ENCODE measurements at places on chromosomes 3 and 15.

- H3K4me1 ChIP-seq = peaks cover 6% of the 10 kb centered on the region
- no peak overlapping the region for H3K27ac ChIP-seq
- H3K36me3 ChIP-seq = no peaks in the 10 kb centered on the region
- H3K4me3 ChIP-seq = no peak overlapping the region
- no peak for DNase-seq
Measured at GRCh38 chr15:67142092-67142766, 76.8 kb downstream of the SMAD3 start.

DNA sequence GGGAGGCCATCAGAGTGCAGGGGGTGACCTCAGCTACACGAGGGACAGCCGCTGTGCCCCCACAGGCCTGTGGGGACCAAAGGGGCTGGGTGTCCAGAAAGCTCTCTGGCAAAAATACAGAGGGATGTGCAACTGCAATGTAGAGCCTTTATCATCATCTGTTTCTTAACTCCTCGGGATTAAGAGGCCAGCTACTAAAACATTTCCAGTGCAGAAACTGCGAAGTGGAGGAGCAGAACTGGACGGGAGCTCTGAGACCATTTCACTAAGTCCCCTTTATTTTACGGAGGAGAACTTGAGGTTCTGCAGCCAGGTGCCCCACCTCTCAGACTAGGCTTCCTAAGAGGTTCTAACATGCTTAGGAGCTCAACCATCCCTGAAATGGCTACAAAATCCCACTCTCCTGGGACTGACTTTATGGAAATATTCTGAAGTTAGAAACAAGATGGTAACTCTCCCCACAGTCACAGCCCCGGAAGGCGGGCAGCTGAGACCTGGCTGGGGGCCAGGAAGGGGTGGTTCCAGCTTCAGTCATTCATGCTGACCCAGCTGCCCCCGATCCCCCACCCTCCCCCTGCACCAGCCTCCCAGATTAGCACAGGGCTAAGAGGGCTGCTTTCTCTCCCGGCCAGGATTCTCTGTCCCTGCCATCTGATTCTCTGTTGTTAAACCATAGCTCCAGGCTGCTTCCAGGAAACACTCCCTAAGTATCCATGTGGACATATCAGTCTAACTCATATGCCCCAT lies 40.3 kb downstream of the UMPS start:
- H3K27me3 ChIP-seq = no peaks in the 10 kb centered on the region
- H3K27ac ChIP-seq = peak overlapping the region; percentile 51
- peaks cover 28% of the 10 kb centered on the region for H3K4me1 ChIP-seq
- H3K36me3 ChIP-seq = peaks cover 57% of the 10 kb centered on the region
- no peak overlapping the region for H3K4me3 ChIP-seq
- no peak for DNase-seq

DNA sequence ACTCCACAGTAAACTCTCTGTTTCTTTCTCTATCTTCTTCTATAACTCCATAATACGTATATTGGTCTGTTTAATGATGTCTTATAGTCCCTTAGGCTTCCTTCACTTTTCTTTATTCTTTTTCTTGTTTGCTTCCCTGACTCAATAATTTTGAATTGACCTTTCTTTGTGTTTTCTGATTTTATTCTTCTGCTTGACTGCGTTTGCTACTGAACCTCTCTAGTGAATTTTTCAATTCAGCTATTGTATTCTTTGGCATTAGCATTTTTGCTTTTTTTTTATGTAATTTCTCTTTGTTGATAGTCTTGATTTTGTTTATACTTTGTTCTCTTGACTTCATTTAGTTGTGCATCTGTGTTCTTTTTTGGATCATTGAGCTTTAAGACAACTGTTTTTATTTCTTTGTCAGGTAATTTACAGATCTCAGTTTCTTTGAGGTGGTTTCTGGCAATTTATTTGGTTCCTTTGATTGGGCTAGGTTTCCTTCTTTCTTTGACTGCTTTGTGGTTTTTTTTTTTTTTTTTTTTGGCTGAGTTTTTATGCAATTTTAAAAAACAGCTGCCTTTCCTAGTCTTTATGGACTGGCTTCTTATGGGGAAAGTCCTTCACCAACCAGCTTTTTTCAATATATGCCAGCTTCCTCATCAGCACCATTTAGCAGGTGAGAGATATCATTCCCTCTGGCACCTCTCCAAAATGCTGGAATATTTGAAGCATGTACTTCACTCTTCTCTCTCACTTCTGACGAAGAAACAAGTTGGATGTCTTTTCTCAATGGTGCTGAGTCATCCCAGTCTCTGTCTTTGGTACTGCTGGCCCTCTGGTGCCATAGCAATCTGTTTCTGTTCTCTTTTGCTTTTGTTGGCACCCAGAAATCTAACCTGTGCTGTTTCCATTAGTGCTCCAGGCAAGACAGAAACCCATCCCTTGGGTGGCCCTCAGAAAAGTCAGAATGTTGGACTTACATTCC lies 17.6 kb downstream of the RSRC1 start:
- H3K27ac ChIP-seq = no peak overlapping the region
- peaks cover 36% of the 10 kb centered on the region for H3K36me3 ChIP-seq
- no peaks in the 10 kb centered on the region for H3K27me3 ChIP-seq
- no peaks in the 10 kb centered on the region for H3K4me1 ChIP-seq
- DNase-seq = no peak
- H3K4me3 ChIP-seq = no peak overlapping the region

DNA sequence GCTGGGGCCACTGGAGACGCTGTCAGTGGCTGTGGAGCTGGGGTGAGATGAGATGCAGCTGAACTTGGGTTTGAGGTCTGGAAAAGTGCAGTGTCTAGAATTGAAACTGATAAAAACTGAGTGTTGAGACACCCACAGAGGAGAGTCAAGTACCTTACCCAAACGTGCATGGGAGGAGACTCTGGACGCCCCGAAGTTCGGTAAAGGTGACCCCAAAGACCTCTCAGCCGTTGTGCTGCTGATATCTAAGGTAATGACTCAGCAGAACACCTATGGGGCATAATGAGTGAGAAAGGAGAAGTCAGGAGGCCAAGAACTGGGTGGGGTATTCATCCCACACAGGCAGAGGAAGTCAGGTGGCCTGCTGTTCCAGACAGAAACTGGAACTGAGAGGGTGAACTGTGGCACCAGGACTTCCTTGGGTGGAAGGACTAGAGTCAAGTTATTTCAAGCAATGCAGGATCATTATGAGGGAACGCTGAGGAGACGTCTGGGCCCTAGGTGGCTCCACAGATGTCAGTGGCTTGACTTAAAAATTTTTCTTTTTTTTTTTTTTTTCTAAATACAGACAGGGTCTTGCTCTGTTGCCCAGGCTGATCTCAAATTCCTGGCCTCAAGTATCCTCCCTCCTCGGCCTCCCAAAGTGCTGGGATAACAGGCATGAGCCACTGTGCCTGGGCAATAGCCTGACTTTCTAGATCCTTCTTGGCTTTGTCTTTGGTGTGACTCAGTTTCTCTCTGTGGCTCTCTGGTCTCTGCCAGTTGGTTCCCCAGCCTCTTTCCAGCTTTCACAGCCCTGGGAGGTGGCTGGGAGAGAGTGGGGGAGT lies 67.6 kb upstream of the GCNT3 start:
- H3K4me1 ChIP-seq = no peaks in the 10 kb centered on the region
- no peaks in the 10 kb centered on the region for H3K36me3 ChIP-seq
- no peak overlapping the region for H3K4me3 ChIP-seq
- DNase-seq = no peak

DNA sequence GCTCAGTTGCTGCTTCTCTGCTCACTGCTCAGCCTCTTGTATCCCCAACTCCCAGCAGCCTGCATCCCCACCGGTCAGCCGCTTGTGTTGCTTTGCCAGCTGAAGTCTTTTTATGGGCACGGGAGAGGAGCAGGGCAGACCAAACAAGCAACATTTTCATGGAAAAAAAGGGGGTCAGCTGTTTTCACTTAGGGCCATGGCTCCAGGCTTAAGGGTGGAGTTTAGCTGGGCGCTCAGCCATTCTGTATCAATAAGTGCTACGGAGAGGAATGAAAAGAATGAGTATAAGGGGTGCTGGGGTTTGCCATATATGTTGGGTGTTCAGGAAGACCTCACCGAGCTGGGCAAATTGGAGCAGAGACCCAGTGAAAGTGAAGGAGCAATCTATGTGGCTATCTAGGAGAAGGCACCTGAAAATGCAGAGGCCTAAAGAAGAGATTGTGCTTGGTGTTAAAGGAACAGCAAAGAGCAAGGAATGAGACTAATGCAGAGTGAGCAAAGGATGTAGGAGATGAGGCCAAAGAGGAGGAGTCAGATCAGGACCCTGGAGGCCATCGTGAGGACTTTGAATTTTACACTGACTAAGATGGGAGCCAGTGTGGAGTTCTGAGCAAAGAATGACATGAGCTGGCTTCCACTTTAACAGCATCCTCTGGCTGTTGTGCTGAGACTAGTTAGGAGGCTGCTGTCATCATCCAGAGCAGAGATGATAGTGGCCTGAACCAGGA lies 16.6 kb upstream of the IREB2 start:
- H3K27me3 ChIP-seq = no peaks in the 10 kb centered on the region
- no peak for DNase-seq
- no peak overlapping the region for H3K4me3 ChIP-seq
- no peak overlapping the region for H3K27ac ChIP-seq

DNA sequence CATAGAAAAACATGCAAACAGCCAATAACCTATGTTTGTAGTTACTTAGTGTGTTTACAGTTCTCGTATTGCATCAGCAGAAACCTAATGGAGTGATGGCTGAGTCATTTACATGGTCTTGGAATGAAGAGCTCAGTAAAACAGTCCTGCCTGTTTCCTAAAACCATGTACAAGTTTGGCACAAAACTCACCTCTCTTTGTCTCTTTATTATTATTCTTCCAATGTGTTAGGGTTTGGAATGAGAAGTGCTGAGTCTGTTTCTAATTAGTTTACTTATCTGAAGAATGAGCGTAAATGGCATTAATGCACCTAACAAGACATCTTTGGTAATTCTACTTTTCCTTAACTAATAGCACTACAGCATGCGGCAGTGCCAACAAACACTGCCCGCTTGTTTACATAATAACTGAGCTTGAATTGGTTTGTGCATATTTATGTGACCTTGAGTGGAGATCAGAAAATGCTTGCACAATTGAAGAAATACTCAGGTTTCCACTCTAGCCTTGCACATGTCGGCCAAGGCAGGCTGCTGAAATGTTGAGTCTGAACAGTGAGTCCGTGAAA lies 385.4 kb upstream of the SEMA6D start:
- no peaks in the 10 kb centered on the region for H3K36me3 ChIP-seq
- no peak overlapping the region for H3K27ac ChIP-seq
- peaks cover 4% of the 10 kb centered on the region for H3K4me1 ChIP-seq

DNA sequence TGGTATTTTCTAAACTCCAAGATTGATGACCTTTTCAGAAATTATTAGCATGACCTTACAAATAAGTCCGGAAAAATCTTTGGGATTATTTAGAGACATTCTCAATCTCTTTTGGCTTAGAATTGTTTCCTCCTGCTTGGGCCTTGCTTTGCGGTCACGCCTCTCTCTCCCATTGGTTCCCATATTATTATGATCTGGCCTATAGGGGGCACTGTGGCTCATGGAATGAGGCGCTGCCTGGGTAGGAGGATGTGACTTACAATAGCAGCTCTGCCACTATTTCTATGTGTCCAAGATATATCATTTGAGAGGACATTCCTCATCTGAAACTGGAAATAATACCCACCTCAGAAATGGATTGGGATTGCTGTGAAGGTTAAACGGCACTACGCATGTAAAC lies 464.9 kb downstream of the MFSD1 start:
- no peak overlapping the region for H3K4me3 ChIP-seq
- no peaks in the 10 kb centered on the region for H3K36me3 ChIP-seq
- DNase-seq = no peak
- H3K27me3 ChIP-seq = no peaks in the 10 kb centered on the region
- no peak overlapping the region for H3K27ac ChIP-seq
- no peaks in the 10 kb centered on the region for H3K4me1 ChIP-seq

- H3K4me1 ChIP-seq = no peaks in the 10 kb centered on the region
- DNase-seq = no peak
- no peak overlapping the region for H3K4me3 ChIP-seq
- peaks cover 4% of the 10 kb centered on the region for H3K36me3 ChIP-seq
- H3K27me3 ChIP-seq = no peaks in the 10 kb centered on the region
- H3K27ac ChIP-seq = no peak overlapping the region
Measured at GRCh38 chr15:80957976-80958375, 31.6 kb downstream of the MESD start.

DNA sequence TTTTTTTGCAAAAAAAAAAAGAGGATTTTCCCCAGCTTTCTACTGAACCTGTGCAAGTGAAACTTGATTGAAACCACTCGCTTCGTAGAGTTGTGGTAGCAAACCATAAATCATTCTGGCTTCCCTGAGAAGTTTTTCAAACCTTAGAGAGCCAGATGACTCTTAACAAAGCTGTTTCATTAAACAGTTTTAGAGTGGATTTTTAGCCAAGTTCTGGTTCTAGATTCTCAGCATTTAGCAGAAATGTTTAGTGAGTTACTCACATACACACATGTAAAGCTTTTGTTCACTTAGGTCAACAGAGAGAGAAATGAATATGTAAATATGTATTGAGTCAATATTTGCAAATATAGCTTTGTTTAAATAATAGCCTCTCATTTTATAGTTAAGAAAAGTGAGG lies 18.1 kb upstream of the CCR9 start:
- no peaks in the 10 kb centered on the region for H3K4me1 ChIP-seq
- no peak for DNase-seq
- no peak overlapping the region for H3K27ac ChIP-seq
- no peak overlapping the region for H3K4me3 ChIP-seq
- H3K36me3 ChIP-seq = no peaks in the 10 kb centered on the region
- no peaks in the 10 kb centered on the region for H3K27me3 ChIP-seq

DNA sequence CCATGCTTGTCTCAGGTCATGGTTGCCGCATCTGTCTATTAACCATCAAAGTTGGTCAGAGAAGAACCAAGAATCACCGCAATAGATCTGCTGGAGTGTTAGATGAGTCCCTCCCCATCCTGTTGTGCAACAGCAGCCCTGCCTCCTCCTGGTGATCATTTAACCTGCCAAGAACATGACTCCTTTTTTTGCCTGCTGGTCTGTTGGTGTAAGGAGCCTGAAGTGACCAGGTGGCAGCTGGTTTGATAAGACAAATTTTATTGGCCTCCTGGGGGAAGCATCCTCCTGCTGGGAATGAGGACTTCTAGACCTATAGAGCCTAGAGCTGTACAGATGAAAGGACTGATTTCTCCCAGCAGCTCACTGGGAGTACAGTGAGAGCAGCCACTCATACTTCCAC lies 43.5 kb upstream of the RAF1 start:
- H3K36me3 ChIP-seq = no peaks in the 10 kb centered on the region
- H3K4me1 ChIP-seq = no peaks in the 10 kb centered on the region
- no peak overlapping the region for H3K27ac ChIP-seq
- DNase-seq = no peak
- no peaks in the 10 kb centered on the region for H3K27me3 ChIP-seq

DNA sequence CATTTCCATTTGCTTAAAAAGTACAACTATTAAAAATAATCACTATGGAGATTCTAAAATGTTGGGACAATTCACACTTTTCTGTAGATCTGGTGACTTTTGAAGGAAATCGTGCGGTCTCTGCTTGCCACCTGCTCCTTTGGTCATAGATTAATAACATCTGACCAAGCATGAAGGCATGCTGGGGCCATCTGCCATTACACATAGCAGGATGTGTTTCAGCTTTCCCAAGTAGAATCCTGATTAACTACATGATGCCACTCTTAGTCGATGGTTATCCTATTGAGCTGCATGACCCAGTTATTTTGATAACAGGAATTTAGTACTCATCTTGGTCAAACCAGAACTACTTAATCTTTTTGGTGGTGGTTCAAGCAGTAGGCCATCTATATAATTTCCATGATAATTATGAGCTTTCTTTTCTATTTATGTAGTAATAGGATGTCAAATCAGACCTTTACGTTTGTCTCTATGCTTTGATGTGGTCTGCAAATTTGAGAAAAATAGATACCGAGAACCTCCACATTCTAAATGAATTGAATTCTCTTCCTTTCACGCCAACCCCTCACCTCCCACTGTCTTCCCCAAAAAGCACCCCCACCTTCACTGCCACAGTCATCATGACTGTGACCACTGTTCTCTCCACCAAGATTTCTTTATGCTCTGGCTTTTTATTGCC lies 158.1 kb downstream of the DIPK2A start:
- DNase-seq = no peak
- H3K27me3 ChIP-seq = no peaks in the 10 kb centered on the region
- no peaks in the 10 kb centered on the region for H3K4me1 ChIP-seq
- H3K36me3 ChIP-seq = no peaks in the 10 kb centered on the region
